ENCODE measurements at places on chromosomes 13 and 19. TPM values are rescaled to one million over a fixed set of nuclear protein-coding genes. Genes with fewer than 3 reads are reported as not detected.

- DNase-seq = no peak
Measured at GRCh38 chr13:111131611-111132010, 16.5 kb downstream of the ARHGEF7 start.

The RFXAP gene
- total RNA-seq = 8.7 TPM

- peak; percentile 53 for DNase-seq
Measured at GRCh38 chr19:42175952-42176648, 41.4 kb downstream of the DEDD2 start.

DNA sequence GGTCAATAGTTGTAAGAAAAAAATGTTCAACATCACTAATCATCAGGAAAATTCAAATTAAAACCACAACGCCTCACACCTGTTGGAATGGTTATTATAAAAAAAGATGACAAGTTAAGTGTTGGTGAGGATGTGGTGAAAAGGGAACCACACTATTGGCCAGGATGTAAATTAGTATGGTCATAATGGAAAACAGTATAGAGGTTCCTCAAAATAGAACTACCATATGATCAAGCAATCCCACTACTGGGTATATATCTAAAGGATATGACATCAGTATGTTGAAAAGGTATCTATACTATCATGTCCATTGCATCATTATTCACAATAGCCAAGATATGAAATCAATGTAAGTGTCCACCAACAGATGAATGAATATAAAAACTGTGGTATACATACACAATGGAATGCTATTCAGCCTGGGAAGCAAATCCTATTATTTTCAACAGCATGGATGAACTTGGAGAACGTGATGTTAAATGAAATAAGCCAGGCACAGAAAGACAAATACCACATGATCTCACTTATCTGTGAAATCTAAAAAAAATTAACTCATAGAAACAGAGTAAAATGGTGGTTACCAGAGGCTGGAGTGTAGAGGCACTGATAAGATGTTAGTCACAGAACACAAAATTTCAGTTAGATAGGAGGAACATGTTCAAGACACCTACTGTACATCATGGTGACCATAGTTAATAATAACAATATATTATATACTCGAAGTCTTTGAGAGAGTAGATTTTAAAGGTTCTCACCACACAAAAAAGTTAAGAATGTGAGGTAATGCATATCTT, 56.6 kb downstream of the TBC1D4 start:
- DNase-seq = no peak

The TEX29 gene
- not detected for total RNA-seq

DNA sequence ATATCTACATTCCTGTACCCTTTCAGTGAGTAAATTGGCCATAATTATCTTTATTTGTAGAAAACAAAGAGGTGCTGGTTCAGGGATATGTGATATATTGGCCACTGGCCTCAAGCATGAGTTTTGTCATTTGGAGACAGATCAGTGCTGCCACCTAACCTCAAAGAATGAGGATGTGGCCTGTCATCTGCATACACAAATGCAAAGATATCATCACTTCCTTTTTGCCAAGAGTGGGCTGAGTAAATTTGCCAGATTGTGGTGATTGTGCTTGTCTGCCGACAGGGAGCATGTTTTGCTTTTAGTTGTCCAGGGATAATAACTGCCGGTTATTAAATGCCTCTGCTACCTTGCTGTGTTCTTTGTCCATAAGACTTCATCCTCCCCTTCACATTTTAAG, 44.2 kb downstream of the WASF3 start:
- no peak for DNase-seq

- DNase-seq = no peak
Measured at GRCh38 chr13:30004204-30004603, 153.8 kb upstream of the UBL3 start.

The TSHZ3 gene
- total RNA-seq = 3.2 TPM

The TINCR gene
- 0.18 TPM for total RNA-seq

DNA sequence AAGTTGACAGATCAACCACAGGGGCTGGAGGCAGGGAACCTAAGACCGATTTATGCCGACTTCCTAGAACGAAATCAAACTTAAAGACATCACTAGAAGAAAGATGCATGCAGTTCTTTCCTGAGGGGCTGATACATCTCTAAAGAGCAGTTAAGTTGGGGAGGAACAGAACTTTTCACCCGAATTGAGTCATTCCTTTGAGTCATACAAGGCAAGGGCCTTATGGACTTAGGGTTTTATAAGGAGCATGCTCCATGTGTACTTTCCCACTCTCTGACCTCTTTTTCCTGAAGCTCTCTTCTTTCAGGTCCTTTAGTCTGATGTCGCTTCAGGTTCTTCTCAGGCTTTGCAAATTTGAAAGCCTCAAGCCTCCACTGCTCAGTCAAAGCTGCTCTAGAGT, 7.9 kb upstream of the FBXL3 start:
- DNase-seq = no peak

The TPT1 gene
- total RNA-seq = 2,239 TPM

DNA sequence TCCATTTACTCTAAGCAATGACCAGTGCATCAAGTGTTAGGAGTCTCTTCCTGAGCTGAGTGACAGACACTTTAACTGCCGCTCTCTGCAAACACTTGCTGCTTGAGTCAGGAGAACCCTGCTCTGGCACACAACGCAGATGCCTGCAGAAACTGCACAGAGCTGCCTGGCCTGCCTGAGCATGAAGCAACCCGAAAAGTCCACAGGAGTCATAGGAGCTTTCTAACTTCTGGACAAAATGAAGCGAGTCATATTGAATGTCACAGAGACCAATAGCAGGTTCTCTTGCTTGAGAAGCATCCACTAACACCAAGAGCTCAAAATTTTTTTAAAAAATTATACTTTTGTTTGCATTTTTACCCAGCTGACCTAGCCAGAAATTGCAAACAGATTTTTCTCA, 232.4 kb downstream of the LHFPL6 start:
- DNase-seq = no peak

GRCh38 chr13:30466841-30467252, 1.1 kb upstream of the HMGB1 start:
- DNase-seq = no peak

The NKG7 gene
- total RNA-seq = not detected

DNA sequence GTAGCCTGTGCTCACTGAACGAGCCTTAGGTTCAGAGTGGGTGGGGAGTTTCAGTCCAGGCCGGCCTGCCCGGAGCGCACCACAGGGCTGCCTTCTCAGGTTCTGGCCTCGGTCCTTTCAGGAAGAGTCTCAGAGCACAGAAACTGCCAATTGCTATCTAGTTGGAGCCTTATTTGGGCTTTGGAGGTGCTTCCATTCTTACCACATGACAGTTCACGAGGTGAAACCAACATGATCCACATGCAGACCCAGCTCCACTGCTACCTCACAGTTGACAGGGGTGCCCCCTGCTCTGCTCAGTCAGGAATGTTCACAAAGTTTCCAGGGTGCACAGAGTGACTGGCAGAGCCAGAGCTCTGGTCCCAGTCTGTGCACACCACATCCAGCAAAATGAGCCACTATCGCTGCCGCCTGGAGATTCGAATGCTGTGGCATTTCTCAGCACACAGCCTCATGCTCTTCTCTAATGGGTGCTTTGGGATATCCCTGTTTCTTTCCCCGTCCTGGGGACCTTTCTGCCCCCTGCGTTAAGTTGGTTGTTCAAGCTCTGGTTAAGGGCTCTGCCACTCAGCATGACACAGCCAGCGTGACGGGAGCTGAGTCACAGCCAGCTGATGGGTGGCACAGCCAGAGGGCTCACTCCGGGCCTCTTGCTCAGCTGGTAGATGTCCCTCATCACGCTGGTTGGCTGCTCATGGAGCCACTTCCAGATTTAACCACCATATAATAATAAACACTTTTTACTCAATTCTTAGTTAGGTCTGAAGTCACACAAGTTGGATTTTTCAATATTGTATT, 7.5 kb upstream of the SACS start:
- no peak for DNase-seq

The ZNF558 gene
- 30.5 TPM for total RNA-seq

DNA sequence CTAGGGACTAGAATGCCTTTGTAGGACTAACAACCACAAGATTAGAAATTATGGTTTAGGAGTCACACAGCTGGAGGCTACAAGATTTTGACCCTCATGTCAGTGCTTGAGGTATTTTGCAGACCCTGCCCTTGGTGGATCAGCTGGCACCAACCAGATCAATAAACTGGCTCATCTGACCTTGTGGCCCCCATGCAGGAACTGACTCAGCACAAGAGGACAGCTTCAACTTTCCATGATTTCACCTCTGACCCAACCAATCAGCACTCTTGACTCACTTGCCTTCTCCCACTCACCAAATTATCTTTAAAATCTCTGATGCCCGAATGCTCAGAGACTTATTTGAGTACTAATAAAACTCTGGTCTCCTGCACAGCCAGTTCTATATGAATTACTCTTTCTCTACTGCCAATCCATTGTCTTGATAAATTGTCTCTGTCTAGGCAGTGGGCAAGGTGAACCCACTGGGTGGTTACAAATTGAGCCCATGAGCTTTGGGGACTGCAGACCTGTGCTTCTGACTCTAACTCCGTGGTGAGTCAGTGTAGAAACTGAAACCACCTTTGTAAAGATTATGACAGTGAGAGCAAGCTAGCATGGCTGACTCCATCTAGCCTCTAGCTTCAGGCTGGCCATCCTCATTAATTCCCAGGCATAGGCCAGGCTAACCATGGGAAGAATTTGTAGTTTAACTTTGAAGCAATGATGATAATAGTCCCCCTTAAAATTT, 33.9 kb upstream of the CEACAM8 start:
- DNase-seq = no peak

- peak; percentile 74 for DNase-seq
Measured at GRCh38 chr19:35555301-35556005, 8.0 kb downstream of the ATP4A start.

DNA sequence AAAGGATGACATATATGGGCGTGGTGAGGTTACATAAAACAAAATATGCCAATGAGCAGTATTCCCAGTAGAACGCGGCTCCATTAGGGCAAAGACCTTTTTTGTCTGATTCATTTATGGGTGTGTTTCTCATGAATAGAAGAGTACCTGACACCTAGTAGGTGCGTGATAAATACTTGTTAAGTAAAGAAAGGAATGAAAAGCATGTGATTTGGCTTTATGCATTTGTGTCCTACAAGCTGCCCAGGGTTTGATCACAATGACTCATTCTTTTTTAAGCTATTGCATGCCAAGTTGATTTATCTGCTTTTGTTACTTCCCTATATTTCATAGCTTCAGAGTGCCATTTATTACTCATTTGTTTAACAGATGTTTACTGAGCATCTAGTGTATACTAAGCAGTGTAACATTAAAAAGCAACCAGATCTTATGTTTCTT, 19.1 kb upstream of the KCTD4 start:
- no peak for DNase-seq

The GZMM gene
- 0.64 TPM for total RNA-seq

GRCh38 chr13:37601648-37602440, 3.3 kb upstream of the POSTN start:
- no peak for DNase-seq

DNA sequence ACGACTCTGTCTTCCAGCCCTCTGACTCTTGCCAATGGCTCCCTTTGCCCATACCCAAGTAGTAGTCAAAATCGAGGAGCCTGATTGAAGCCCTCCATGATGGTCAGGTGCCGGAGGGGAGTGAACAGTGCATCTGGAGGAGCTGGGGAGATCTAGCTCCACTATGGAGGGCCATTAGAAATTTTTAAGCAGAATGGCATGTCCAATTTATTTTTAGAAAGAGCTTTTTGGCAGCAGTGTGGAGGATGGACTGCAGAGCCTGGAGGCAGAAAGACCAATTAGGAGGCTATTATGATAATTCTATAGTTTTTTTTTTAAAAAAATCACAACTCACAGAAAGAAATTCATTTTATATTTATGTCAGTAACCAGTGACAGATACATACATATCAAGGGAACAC, 92.7 kb upstream of the SLC7A1 start:
- no peak for DNase-seq

GRCh38 chr19:55224038-55224665, 4.4 kb downstream of the TMEM86B start:
- peak; percentile 24 for DNase-seq

DNA sequence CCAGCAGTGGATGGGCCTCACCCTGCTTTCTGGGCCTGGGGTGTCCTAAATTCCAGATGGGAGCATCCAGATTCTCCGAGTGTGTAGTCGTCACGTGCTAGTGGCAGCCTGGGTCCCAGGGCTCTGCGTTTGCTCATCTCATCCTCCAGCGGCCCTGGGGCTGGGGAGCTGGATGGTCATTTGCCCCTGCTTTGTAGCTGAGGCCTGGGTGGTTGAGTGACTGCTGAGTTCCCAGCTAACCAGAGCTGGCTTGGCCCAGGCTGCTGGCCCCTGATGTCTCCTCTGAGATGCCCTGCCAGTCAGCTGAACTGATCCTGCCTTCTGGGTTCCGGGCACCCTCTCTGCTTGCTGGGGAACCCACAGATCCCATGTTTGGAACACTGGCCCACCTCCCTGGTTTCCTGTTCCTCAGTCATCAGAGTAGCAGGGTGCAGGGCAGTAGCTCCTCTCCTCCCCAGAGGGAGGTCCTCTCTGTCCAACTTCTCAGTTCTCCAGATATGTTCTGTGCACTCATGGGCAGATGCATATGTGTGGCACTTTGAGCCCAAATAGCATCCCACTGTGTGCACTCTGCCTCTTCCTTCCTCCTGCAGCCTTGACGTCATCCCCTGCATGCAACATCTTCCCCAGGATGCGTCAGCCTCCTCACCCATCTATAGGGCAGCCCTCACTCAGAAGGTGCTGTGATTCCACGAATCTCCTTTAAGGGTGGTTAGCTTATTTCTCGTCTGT, 22.4 kb upstream of the CRTC1 start:
- no peak for DNase-seq

The MBD3L2 gene
- not detected for total RNA-seq

- DNase-seq = no peak
Measured at GRCh38 chr13:45861322-45861721, 9.8 kb upstream of the SIAH3 start.

DNA sequence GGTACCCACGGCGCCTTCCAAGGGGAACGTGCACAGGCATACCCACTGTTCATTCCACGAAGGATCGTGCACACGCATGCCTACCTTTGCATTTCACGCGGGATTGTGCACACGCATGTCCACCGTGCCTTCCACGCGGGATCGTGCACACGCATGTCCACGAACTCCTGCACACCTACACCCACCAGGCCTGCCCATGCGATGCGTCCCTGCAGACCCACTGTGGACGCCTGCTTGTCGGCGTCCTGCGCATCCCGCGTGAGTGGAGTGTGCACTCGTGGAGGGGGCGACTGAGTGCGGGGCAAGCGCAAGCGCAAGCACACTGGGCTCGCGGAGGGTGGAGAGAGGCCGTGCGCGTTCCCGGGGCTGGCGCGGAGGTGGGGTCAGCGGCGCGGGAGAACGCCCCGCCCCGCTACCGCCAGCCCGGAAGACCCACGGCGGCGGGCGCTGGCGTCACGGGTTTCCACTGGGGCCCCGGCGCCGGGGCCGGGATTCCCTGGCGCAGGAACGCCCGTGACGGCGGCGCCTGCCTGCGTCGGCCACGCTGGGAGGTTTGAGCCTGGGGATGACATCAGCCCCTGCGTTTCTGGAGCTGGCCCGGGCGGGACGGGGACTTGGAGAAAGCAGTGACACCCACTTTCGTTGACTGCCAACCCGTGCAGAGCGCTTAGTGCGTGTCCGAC, 18.7 kb downstream of the GADD45B start:
- no peak for DNase-seq

DNA sequence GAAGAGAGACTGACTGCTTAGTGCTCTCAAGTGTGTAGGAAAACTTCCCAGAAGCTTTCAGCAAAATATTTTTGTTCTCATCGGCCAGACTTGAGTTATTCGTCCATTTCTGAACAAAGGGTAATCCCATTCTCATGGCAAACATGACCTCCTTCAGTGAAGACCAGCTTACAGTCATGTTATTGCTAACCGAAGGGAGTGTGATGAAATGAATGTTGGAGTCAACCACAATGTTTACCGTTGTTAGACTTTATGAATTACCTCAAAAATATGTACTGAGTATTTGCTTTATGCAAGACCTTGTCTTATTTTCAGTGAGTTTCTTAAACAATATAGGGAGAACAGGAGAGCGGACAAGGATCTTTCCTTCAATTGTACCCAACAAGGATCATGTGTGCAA, 228.6 kb downstream of the LMO7 start:
- no peak for DNase-seq

Data from H9 (cell line).